ENCODE measurements at places on chromosomes 13 and 19.

GRCh38 chr19:50427997-50428425 lies 4.7 kb upstream of the MYBPC2 start:
- peak; percentile 27 for DNase-seq

DNA sequence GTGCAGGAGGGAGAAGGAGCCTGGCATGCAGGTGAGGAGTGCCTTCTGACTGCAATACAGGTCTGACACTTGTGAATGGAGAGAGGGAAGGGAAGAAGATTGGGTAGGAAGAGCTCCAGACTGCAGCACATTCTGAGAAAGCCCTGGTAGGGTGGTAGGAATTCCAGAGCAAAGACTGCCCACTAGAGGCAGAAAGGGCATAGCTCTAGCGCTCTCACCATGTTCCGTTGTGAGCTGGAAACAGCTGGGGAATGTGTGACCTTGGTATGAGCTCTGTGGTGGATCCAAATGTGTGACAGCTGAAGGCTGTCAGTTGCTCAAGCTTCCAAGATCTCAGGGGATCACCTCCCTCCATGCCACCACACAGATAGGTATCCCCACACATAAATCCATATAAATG lies 2.9 kb upstream of the MTUS2 start:
- DNase-seq = no peak

GRCh38 chr13:71758828-71759227 lies 108.2 kb downstream of the DACH1 start:
- DNase-seq = no peak

- DNase-seq = no peak
Measured at GRCh38 chr13:99298056-99298455, 9.1 kb downstream of the GPR183 start.

DNA sequence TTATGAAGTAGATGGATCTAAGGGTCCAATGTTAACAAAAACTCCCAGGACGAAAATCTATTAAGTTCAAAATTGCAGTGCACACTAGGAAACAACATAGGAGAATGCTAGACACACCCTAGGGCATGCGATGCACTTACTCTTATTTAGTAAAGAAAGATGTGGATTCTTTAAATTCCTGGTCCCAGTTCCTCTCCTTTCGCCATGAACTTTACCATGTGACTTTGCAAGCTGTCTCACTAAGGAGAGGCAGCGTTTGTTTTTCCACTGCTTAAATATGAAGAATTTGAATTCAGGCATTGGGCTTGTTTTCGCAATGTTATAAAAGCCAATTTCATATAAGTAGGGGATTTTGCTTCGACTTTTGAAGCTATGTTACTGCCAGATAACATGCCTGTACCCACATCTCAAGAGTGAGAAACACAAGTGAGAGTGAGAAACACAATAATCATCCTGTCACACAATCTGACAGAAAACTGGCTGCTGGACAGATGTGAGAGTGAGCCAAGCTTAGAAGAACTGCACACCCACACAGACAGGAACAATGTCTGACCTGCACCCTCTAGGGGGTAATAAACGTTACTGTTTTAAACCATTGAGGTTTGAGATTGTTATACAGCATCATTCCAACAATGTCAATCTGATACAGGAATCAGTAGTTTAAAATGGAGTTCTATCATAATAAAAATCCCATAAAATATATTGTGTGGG lies 1308.4 kb downstream of the SLITRK5 start:
- DNase-seq = no peak

DNA sequence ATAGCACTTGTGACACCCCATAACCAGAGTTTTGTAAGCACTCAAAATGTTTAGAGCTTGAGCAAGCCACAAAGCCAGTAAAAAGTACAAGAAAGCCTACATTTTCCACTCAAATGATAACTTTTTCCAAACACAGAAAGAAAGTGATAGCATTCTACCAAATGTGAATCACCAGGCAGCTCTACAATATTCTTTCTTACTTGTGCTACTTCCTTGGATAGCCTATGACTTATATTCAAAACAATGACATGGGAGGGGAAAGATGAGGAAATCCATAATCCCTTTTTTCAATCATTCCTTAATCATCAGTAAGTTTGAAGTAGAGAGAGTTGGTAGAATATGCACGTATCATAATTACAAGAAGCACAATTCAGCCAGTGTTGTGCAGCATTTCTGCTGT lies 650.8 kb upstream of the PCDH9 start:
- DNase-seq = no peak

GRCh38 chr19:50508843-50509190 lies 2.2 kb downstream of the JOSD2 start:
- no peak for DNase-seq

GRCh38 chr13:83876546-83876945 lies 5.7 kb downstream of the SLITRK1 start:
- no peak for DNase-seq

DNA sequence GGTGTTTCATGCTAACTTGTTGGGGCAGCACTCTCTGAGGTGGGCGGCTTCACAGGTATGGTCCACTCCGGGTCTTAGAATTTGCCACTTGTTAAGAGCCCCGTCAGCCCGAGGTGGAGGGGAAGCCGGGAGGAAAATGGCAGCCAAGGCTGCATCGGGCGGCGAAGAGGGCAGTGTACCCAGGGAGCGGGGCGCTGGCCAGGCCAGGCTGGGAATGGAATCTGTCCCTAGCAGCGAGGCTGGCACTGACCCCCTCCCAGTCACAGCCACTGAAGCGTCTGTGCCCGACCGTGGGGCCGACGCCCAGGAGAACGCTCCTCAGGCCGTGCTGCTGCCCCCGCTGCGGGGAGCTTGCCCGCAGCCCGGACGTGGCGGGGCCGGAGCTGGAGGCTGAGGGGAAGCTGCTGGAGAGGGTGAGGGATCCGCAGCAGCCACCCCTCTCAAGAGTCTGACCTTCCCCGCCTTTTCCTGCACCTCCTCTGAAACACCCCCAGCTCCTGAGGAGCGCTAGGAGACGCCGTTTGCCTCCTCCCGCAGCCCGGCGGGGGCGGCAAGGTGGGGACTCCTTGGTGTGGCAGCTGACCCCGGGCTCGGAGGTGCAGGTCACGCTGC lies 313.8 kb upstream of the SPRY2 start:
- no peak for DNase-seq

- no peak for DNase-seq
Measured at GRCh38 chr19:47241919-47242577, 11.0 kb upstream of the BBC3 start.

DNA sequence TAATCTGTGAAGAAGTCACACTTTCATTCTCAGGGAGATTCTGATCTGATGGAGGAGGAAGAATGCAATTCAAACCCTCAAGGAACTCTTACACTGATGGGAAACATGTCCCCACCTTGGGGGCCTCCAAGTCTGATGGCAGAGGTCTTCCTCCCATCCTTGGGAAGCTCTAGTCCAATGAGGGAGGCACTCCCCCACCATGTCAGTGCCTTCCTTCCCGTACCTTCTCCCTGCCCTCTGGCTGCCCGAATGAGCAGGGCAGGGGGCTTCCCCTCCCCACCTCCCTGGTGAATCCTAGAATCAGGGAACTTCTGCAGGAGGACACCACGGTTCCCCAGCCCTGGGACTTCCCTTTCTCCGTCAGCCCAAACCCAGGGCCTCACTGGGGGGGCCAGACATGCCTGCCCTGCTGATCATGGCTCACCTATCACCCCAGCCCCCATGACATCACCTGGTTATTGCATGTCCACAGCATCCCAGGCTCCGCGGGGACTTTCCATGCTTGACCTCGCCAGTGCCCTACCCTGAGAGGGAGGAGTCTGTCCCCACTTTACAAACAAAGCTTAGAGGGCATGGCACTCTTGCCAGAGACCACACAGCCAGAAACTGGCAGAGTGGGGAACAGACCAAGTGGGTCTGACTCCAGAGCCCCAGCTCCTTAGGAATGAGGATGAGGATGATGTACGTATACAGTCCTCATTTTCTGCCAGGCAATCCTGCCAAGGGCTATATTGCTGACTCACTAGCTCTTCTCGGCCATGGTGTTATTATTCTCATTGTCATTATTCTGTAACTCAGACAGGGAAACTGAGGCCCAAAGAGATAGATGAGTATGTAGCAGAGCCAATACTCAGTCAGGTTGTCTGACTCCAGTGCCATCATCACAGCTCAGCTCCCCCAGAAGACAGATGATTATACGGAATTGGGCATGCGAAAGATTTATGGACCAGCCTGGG lies 9.6 kb upstream of the BCL3 start:
- DNase-seq = no peak

DNA sequence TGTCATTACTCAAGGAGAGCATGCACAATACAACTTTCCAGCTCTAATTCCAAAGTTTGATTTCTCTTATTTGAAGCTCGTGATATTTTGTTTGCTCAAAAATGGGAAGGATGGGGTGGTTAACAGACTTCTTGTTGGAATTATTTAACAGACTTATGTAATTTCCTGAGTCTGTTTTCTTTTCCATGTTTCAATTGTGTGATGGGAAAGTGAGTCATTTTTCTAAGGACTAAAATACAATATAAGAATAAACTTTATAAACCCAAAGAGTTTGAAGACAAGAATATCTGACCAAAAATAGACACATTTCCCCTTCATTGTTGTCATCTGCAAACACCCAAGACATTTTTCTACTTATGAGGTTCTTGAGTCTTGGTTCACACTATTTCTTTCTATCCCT lies 211.8 kb upstream of the SLITRK5 start:
- no peak for DNase-seq

DNA sequence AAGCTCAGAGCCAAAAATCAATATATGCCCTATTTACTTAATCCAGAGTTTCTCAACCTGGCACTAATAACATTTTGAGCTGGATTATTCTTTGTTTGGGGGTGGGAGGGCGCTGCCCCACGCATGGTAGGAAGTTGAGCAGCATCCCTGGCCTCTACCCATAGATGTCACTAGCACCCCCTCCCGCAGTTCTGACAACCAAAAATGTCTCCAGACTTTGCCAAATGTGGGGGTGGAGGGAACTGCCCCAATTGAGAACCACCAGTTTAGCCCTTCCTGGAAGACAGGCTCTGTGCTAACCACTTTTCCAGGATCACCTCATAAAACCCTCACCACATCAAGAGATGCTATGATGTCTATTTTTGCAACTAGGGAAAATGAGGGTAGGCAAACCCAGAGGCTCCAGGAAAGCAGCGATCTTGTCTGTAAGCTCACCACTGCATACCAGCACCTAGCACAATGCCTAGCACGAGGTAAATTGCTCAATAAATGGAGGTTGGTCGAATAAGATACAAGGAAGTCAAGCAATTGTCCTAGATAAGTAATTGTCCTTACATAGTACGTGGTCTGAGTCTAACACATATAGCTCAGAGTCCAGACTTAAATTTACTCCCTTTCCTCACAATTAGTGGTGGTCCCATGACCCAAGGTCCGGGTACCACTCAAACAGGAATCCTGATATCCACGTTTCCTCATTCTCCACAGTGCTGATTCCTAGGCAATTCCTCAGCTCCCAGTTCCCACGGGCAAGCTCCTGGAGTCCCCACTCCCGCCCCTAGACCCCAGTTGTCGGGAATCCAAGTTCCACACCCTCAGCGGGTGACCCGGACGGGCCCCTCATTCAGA lies 892 bp downstream of the TRIR start:
- no peak for DNase-seq

DNA sequence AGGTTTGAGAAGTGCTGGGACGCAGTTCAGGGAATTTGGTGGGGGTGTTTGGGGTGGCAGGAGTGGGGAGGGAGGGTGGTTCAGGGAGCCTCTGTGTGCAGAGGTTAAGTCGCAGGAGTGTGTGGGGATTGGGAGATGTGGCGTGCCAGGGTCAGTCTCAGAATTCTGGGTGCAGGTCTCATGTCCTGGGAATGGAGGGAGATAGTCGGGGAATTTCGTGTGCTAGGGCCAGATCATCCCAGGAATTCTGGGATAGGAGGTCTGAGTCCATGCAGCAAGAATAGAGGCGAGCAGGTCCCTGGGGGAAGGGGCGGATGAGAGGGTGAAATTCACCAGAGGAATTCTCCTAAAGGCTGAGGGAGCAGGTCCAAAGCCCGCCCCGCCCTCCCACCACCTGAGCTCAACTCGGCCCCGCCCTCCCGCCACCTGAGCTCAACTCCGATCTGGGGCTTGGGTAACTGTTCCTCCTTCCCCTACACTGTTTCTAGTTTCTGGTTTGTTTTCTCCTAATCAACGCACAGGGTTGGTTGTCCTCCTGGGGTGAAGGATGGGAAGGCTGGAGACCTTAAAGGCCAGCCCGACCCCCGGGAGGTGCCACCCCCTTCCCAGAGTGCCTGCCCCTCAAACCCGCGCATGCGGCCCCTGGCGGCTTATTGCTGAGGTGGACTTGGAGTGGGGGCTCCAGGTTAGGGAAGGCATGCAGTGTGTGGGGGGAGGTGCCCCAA lies 15.2 kb downstream of the KCNC3 start:
- DNase-seq = peak; percentile 75

DNA sequence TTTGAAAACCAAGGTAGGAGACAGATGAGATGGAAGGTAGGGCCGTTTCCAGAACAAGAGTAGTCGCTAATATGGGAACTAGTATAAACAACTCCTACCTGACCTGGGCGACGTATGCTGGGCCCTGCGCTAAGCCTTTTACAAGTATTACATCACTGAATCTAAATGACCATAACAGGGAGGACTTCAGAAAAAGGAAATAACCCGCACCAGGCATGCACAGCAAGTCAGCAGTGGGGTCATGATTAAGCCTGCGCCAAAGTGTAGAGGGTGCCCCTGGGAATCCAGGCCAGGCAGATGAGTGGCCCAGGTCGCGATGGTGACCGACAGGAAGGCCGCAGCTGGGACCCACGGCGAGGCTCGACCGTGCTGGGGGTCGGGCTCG lies 613 bp downstream of the ATP13A1 start:
- no peak for DNase-seq

DNA sequence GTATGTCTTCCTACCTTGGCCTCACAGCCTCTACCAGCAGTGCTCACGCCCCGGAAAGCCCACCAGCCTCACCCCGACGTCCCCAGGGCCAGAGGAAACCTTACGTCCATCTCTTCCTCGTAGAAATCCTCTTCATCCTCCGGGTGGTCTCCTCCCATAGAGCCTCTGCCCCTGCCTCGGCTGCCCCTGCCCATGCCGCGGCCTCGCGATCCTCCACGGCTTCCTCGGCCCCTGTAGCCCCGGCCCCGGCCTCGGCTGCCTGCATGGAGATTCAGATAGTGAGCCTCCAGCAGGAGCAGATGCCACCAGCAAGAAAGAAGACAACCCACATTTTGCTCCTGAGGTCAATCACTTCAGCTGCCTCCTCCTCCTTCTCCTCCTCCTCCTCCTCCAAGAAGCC lies 27.3 kb downstream of the ZC3H4 start:
- no peak for DNase-seq

DNA sequence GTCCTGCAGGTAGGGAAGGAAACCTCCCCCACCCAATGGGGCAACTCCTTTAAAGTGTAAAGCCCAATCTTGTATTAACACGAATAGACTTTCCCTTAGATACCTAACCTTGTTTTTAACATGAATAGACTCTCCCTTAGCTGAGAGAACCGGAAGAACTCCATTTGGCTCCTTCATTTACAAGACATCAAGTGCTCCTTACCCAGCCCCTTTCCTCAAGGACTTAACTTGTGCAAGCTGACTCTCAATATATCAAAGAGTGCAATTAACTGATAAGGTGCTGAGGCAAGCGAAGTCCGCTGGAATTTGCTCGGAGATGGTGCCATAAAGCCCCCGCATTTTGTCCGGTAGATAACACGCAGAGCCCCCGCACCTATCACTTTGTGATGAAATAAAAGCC lies 9.9 kb upstream of the ZNF90 start:
- DNase-seq = no peak

- DNase-seq = no peak
Measured at GRCh38 chr13:92682832-92683517, 543.6 kb upstream of the GPC6 start.
